ENCODE measurements at places on chromosomes 4 and X.

- DNase-seq = no peak
Observed at GRCh38 chrX:124506066-124506465, 159.7 kb downstream of the SH2D1A start.

- peak; percentile 4 for DNase-seq
Observed at GRCh38 chrX:130878350-130879341, 24.4 kb downstream of the ENOX2 start.

DNA sequence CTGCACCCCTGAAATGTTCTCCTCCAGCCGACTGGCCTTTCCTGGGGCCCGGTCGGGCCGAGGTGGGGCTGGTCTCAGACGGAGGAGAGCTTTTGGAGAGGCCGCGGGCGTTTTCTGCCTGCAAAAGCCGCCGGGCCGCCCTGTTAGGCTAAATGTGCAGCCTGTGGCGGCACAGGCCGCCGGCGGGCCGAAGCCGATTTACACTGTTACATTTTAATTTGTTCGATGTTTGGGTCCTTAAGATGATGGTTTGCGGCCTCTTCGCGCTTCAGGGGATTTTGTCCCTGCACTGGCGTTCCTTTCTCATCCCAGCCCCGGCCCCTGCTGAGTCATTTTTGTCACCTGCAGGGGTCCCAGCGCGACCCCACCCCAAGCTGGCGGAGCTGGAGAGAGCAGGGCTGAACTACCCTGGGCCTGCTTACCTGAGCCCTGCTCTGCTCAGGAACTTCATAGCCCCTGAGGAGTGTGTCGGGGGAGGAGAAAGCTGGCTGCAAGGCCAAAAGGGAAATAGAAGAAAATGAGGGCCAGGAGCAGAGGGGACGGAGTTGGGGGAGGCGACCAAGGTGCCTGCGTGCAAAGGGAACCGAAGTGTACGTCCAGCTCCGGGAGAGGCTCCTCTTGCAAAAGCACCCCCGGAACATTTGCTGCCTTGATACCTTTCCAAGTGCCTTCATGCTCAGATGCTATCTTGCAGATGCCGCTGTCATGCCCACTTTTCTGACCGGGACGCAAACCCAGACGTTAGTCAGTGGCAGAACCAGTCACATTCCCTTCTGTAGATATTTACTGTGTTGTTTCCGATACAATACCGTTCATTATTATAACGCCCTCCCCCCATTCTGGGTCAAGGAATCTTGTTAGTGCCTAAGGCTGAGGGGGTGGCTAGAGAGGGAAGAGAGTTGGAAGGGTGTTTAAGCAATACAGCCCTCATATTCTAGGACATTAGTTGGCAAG is 977 bp upstream of the RBBP7 start:
- peak; percentile 19 for DNase-seq

- no peak for DNase-seq
Observed at GRCh38 chr4:173522160-173522950, 7.7 kb downstream of the HAND2 start.

GRCh38 chr4:155597281-155597680 is 69.4 kb upstream of the GUCY1A1 start:
- no peak for DNase-seq

DNA sequence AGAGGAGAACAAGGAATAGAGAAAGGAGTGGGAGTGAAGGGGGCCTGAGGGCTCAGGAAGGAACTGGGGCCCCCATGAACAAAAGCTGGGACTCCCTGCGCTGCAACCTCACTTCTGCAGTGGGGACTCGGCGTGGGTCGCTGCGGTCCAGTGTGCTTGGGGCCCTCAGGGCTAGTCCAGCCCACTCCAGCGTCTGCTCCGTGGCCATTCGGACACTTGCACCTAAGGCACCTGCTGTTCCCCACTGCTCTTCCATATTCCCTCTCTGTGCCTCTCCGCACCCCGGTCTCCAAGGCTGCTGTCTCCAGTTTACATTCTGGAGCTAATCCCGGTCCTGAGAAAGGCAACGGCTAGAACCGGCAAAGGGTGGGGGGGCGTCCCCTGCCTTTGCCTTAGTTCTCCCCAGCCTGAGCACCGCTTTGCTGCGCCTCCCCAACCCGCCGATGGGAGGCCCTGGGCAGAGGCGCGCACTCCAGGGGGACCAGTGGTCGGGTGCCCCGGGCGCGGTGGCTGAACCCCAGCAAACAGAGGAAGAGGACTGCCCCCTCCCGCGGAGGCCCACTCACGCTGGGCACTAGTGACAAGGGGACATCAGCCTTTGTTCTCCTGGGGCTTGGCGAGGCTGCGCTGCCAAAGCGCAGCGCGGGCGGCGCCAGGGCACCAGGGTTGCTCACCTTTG is 327.7 kb upstream of the F9 start:
- DNase-seq = no peak

- DNase-seq = peak; percentile 56
Observed at GRCh38 chr4:1300466-1301455, 11.1 kb downstream of the MAEA start.

- DNase-seq = no peak
Observed at GRCh38 chrX:140274811-140275525, 229.9 kb downstream of the SOX3 start.

DNA sequence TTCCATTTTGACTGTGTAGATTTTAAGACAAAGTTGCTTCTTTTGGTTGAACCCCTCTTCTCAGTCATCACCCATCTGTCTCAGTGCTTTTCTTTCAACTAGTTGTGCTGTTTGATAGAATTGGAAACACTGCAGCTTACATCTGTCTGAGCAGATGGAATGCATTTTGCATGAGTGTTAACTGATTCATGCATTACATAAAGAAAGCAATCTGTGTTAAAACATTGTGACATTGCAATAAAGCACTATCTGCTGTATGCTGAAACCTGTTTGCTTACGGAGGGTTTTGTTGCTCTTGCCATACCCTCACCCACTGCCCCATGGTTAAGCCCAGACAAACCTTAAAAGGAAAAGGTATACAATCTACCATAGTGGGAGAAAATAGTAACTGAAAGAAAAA is 47.4 kb downstream of the NRK start:
- DNase-seq = no peak

- no peak for DNase-seq
Observed at GRCh38 chr4:110830461-110830860, 207.6 kb upstream of the PITX2 start.

GRCh38 chrX:66625525-66625924 is 13.4 kb downstream of the EDA2R start:
- DNase-seq = no peak

DNA sequence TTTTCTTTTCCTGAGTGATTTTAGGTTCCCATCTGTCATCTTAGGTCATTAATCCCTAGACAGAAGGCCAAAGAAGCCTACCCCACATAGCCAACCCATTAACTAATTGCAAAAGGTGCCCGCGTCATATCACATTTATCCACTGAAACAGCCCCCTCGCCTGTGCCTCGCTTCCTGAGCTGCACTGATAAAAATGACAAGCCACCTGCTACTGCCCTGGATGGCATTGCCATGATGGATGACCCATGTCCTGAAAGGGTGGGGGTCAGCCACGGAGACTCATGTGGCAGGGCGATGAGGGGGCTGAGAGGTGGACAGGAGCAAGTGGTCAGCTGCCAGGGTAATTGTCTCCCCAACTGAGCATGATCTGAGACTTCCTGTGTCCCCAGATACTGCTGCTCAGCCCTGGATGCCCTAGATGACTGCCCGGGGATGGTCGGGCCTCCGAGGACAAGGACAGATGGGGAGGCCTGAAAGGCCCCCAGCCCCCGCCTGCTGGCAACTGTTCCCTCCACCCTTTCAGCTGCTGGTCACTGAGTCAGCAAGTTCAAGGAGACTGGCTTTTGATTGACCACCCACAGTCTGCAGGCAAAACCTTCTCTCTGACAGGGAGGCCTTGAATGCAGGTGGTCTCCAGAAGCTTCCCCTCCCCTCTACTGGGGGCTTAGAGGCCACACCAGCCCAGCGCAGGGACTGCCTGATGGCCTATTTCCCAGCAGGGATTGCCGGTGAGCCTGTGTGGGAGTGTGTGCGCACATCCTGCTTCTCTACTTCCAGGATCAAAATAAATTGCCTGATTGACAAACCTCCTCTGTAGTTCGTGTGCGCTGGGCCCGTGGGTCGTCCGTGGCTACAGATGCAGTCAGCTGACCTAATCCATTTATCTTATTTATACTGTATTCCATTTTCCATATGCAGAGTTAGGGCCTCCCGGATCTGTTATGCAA is 496.3 kb downstream of the BCOR start:
- DNase-seq = no peak

- no peak for DNase-seq
Observed at GRCh38 chr4:158001756-158002155, 171.1 kb downstream of the GASK1B start.

DNA sequence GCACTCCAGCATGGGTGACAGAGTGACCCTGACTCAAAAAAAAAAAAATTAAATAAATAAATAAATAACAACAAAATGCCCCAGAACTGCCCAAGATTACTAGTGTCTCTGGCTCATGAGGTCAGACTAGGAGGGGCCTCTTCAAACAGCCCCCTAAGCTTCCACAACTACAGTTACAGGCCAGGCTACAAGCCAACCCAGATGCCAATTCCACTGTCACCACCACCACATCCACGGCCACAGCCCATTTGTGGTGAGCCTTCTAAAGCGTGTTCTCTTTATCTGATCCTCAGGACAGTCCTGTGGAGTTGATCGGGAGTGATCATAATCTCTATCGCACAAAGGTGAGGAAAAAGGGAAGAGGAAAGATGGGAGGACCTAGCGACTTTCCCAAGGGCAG is 36.6 kb downstream of the IGFBP7 start:
- DNase-seq = no peak

GRCh38 chr4:17124767-17125166 is 226.3 kb upstream of the LDB2 start:
- DNase-seq = no peak

GRCh38 chrX:19860571-19860970 is 26.8 kb downstream of the SH3KBP1 start:
- no peak for DNase-seq

- DNase-seq = no peak
Observed at GRCh38 chrX:119758731-119759247, 401 bp downstream of the SOWAHD start.
